Thyroid gland (tissue), 4 donors: ENCODE measurements at places on chromosomes 6 and 20. TPM values are rescaled to one million over a fixed set of nuclear protein-coding genes. Genes with fewer than 3 reads are reported as not detected.

- DNase-seq: no peak
- H3K27ac ChIP-seq: no peak overlapping the region
- no peaks in the 10 kb centered on the region for H3K27me3 ChIP-seq
- no peak overlapping the region for H3K4me3 ChIP-seq
Observed at GRCh38 chr6:156698239-156699016, 78.8 kb upstream of the ARID1B start.

DNA sequence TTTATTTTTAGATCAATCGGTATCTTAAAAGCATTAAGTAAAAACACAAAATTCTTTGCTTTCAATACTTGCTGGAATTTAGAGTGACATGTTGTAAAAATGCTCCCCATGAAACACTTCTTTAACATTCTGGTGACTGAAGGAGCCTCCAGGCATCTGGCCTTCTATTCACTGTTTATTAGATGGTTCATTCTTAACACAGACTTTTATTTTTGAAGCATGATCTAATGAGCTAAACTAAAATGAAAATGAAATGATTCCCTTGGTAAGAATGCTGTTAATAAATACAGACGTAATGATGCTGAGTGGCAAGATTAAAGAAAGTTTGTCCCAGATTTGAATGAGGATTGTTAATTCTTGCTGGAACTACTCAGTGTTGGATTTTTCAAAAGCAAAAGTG is 698.4 kb downstream of the TENT5A start:
- H3K36me3 ChIP-seq: no peaks in the 10 kb centered on the region
- H3K4me1 ChIP-seq: no peaks in the 10 kb centered on the region
- no peak for DNase-seq

DNA sequence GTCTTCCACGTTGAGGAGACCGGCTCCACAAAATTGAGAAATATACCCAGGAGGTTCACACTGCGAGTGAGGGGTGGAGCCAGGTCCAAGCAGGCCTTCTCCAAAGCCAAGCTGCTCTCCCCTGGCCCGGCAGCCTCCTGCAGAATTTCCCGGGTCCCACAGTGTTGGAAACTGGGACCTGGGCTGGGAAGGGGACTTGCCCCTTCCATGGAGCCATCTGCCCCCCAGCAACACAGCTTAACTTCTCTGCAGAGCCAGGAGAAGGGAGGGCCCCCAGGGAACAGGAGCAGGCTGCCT is 35.4 kb downstream of the MDFI start:
- H3K4me1 ChIP-seq: no peaks in the 10 kb centered on the region
- no peak overlapping the region for H3K27ac ChIP-seq
- H3K4me3 ChIP-seq: no peak overlapping the region
- H3K36me3 ChIP-seq: no peaks in the 10 kb centered on the region

DNA sequence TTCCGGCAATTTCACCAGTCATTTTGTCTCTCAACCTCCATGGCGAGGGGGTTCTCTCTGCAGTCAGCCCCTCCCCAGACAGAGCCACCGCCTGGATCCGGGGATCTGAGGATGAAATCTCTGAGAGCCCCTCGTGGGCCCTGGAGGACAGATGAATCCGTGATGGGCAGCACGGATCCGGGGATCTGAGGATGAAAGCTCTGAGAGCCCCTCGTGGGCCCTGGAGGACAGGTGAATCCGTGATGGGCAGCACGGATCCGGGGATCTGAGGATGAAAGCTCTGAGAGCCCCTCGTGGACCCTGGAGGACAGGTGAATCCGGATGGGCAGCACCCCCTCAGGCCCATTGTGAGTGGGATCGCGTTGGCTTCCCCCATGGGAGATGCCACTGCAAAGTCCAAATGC is 106.5 kb downstream of the DACT2 start:
- no peak for DNase-seq
- no peaks in the 10 kb centered on the region for H3K27me3 ChIP-seq
- H3K27ac ChIP-seq: no peak overlapping the region
- H3K36me3 ChIP-seq: no peaks in the 10 kb centered on the region

DNA sequence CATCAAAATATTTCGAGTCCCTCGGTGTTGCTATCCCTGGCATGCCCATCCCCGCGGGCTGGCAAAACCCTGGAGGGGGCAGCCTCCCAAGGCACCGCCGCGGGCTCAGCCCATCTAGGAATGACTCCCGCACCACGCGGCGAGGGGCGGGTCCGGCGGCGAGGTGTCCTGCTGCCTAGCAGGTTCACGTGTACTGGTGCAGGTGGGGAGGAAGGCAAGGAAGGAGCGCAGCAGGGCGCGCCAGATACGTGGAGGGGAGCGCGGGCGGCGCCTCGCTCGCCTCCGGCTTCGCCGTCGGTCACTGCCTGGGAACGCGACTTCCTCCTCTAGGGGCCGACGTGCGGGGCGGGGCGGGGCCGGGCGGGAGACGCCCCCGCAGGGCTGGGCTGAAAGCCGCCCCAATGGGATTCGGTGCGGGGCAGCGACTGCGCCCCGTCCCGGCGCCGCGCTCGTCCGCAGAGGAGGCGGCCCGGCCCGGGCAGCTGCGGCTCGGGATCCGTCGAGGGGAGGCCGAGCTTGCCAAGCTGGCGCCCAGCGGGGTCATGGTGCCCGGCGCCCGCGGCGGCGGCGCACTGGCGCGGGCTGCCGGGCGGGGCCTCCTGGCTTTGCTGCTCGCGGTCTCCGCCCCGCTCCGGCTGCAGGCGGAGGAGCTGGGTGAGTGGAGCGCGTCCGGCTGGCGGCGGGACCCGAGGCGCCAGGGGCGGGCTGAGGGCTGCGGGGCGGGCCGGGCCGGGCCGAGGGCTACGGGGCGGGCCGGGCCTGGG is at the start of gene DCBLD1:
DCBLD1 (plus strand) TSS at position 435 of the 764 bp plus-strand sequence; CDS start at position 543, 108 bp downstream.
- H3K36me3 ChIP-seq: no peaks in the 10 kb centered on the region
- H3K4me3 ChIP-seq: peak within 1 kb of the TSS; percentile 80
- H3K27ac ChIP-seq: peak within 1 kb of the TSS; percentile 90

DNA sequence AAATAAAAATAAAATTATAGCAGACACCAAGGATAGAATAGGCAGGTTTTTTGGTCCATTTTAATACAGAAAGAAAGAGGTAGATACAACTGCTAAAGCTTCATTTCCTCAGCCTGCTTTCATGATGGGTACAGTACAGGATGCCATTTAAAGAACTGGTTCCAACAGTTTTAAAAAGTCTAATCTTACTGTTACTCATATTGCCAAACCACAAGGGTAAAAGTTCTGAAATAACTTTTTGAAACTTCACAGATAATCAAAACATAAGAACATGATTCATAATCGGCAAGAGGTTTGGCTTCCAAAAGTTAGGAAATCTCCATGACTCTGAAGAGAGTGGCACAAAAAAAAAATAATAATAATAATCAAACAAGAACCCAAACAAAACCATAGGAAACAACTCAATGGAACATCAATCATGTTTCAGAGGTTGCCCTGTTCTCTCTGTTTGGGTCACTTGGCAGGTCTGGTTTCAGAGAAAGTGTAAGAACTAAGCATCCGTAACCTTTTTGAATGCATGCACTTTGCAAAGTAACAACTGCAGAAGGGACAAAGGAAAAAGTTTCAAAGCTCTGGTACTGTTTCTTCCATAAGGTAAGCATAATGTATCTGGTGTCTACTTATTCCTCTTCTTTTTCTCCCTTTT is 79.7 kb downstream of the SMLR1 start:
- H3K27me3 ChIP-seq: no peaks in the 10 kb centered on the region
- no peak overlapping the region for H3K4me3 ChIP-seq
- no peak for DNase-seq
- no peak overlapping the region for H3K27ac ChIP-seq
- H3K36me3 ChIP-seq: no peaks in the 10 kb centered on the region

SLC2A10 gene
- 53.0 TPM for total RNA-seq

GRIK2 gene
- total RNA-seq: 2.5 TPM

SCUBE3 gene
- total RNA-seq: 119 TPM
